ENCODE measurements at places on chromosomes 5 and 9. TPM values are rescaled to one million over a fixed set of nuclear protein-coding genes. Genes with fewer than 3 reads are reported as not detected.

Gene ACOT12
- total RNA-seq = not detected

GRCh38 chr9:14782286-14783051, 59.9 kb upstream of the CER1 start:
- no peak for DNase-seq

Gene PTPRD
- 6.9 TPM for total RNA-seq

Gene MARVELD2
- total RNA-seq = not detected

Gene SPTAN1
- total RNA-seq = 687 TPM

DNA sequence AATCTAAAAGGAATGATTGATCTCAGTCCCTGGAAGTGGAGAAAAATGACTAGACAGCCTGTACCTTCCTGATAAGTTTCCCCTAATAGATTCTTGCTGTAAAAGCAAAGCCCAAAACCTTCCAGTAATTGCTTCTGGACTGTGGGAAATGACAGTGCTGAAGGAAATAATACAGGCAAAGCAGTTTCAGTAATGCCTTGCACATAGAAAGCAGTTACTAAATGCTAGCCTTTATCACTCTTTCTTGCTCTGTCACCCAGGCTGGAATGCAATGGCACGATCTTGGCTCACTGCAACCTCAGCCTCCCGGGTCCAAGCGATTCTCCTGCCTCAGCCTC, 50.3 kb downstream of the MAP1B start:
- no peak for DNase-seq

- no peak for DNase-seq
Measured at GRCh38 chr9:125707472-125707804, 430 bp upstream of the MAPKAP1 start.

DNA sequence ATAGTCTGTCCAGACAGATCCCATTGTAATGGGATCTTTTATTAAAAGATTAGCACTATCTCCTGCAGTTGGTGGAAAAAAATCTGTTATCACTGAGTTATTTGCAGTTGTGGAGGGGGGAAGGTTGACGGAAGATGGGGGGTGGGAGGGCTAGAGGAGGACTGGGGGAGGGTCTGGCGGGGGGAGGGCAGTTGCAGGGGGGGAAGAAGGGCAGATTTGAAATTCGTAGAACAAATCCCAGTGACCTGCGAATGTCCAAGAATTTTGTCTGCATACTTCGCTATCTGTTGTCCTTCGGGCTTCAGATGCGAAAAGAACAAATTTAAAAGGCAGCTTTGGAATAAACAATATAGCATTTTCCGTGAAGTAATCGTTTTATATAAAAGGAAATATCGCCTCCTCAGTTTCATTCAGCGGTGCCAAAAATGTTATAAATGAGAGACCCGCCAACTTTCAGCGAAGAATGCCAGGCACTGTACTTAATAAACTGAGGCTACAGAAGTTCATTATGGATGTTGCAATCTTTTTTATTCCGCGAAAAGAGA, 1.3 kb upstream of the FST start:
- no peak for DNase-seq

GRCh38 chr5:141557681-141558136, 61.1 kb downstream of the DIAPH1 start:
- peak; percentile 92 for DNase-seq

DNA sequence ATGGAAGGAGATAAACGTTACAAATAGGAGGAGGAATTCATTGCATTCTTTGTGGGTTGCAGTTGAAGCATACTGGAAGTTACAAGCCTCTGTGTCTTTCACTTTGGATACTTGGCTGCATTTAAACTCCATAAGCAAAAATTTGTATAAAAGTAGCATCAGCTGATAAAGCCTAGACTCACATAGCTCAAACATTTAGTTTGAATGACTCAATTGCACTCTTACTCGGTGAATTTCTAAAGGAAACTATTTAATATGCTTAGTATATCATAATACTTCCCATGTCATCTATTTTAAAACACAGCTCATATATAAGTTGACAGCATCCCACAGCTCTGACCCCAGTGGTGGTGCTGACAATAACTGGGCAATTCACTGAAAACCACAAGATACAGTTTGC, 596.6 kb upstream of the ZNF608 start:
- no peak for DNase-seq

Gene HMCN2
- 7.5 TPM for total RNA-seq

DNA sequence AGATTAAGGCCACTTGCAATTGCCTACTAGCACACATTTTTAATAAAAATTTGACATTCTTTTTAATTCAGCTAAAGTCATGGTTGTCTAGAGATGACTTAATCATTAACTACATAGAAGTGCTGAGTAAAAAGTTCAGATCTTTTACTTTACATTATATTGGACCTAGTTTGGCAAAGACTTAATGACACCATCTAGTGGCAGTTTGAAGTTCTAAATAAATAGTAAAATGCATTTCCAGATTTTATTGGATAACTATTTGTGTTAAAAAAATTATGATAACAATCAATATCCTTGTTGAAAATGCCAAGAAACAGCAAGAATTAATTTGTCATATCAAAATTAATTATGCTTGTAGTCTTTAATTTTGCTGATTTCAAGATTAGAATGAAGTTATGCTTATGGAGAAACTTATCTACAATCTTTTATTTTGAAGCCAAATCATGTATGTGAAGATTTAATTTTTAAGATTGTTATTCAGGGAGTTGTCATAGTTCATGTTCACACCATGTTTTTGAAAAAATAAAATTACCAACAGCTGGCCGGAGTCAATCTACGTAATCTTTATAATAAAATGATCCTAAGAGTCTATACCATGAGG, 69.6 kb upstream of the PJA2 start:
- no peak for DNase-seq

DNA sequence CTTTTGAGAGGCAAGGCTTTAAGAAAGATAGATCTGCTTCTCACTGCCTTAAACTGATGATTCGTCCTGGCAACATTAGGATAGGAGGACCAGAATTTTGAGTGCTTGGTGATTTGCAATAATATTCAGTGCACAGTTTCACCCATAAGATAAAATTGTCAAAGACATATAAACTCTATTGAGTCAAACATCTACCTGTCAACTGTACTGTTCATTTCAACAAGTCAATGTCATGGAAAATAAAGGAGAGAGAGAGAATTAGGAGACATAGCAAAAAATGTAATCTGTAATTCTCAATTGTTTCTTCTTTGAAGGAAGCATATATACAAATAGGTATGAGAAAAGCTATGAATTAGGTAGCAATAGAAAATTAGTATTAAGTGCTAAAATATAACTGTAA, 237.2 kb downstream of the CDH12 start:
- no peak for DNase-seq

Gene PTGES
- total RNA-seq = 8.9 TPM

GRCh38 chr5:128403333-128403732, 134.7 kb downstream of the FBN2 start:
- no peak for DNase-seq

GRCh38 chr9:95181226-95181818, 136.2 kb downstream of the FANCC start:
- DNase-seq = no peak

DNA sequence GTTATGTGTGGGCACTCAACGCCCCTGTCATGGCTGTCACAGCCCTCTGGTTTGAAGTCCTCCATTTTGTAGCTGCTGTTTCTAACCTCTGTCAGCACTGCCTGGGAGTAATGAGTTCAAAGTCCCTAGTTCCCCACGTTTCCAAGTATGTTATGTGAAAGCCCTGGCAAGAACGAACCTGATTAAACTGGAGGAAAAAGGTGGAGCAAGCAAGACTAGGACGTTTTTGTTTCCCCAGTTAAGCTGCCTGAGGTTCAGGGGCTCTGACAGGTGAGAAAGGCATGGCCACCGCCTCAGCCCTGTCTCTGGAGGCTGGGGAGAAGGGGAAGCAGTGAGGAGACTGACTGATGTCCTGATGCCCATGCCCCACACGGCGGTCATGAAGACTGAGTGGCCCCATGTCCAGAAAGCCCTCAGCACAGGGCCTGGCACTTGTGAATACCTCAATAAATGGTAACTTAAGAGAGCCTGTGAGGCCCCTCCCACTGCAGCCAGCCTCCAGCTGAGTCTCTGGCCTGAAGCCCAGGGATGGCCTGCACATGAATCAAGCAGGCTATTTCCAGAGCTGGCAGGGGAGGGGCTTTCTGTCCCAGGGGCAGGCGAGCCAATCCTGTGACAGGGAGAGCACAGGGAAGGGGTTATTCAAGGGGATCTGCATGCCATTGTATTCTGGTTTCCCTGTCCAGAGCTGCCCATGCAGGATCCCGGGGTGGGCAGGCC, 61.8 kb downstream of the PFDN1 start:
- DNase-seq = peak; percentile 64

- DNase-seq = no peak
Measured at GRCh38 chr5:172716796-172717313, 54.1 kb downstream of the DUSP1 start.

DNA sequence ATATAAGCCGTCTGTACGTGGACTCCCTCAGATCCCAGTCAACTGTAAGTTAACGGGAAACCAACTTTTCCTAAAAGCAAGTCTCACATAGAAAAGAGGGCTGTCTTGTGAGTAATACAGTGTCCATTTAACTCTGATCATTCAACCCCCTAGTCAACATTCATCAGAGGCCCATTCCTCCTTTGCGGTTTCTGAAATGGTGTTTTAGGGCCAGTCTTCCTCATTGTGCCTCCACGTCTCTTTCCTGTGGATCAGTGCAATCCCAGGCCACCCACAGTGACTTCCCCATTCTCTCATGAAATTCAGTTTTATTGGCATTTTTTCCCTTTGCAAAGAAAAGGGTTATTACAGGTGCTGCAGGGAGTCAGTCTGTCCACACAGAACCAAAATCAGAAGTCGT, 261.8 kb downstream of the NR3C1 start:
- DNase-seq = no peak

Gene KCNIP1
- not detected for total RNA-seq

Gene C9orf50
- not detected for total RNA-seq

DNA sequence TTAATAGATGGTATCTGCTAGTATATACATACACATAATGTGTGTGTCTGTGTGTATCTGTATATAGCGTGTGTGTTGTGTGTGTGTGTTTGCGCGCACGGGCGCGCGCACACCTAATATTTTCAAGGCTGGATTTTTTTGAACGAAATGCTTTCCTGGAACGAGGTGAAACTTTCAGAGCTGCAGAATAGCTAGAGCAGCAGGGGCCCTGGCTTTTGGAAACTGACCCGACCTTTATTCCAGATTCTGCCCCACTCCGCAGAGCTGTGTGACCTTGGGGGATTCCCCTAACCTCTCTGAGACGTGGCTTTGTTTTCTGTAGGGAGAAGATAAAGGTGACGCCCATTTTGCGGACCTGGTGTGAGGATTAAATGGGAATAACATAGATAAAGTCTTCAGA, 757 bp downstream of the FXN start:
- no peak for DNase-seq

DNA sequence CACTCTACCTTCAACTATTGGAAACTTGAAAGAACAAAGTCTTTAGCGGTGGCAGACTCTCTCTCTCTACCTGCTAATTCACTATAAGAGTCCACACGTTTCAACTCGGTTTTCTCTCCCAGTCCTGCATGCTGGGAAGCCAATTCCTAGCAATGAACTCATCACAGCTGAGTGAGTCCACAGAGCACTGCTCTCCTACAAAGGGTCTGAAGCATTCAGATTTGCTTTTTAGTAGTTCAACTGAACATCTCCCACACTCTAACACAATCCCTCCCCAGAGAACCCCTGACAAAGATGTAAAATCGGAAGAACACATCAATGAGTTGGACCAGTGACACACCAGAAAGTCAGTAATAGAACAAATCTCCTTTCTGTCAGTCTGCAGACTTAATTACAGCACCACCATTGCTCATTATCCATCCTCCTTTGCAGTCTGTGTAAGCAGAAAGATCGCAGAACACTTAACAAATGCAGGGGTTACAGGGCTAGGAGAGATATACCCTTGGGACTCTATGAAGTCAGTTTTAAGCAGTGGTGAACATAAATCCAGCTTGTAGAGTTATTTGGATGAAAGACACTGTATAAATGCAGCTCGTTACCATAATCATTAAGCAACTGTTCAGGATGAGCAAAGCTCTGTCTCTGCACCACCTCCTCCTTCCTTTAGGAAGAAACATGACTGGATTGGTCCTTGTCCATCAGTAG, 353.4 kb upstream of the GRIA1 start:
- no peak for DNase-seq

- DNase-seq = no peak
Measured at GRCh38 chr9:68933434-68934328, 80.2 kb downstream of the PRKACG start.

- peak; percentile 86 for DNase-seq
Measured at GRCh38 chr9:127898433-127899127, 823 bp downstream of the ST6GALNAC6 start.

GRCh38 chr5:113524927-113525326, 11.4 kb downstream of the YTHDC2 start:
- DNase-seq = no peak

DNA sequence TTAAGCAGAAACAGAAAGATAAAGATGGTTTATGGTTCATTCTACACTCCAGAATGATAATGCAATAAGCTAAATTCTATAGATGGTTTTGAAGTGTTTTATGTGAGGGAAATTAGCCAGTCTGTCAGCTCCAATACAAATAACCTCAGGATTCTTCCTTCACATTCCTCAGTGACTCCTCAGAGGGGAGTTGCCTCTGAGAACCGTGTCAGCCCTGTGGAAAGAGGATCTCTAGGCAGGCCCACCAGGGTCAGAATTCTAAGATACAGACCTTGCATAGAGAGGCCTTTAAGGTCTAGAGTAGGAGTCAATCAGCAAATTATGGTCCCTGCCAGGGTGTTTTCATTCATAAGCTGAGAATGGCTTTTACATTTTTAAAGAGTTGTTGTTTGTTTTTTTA, 26.6 kb downstream of the RUSC2 start:
- no peak for DNase-seq

GRCh38 chr5:17275289-17276158, 58.1 kb downstream of the BASP1 start:
- no peak for DNase-seq

- no peak for DNase-seq
Measured at GRCh38 chr9:112777914-112778313, 27.4 kb downstream of the SNX30 start.

Gene PKN3
- total RNA-seq = 28.8 TPM

GRCh38 chr9:122227575-122227900, 1.2 kb downstream of the LHX6 start:
- DNase-seq = no peak

DNA sequence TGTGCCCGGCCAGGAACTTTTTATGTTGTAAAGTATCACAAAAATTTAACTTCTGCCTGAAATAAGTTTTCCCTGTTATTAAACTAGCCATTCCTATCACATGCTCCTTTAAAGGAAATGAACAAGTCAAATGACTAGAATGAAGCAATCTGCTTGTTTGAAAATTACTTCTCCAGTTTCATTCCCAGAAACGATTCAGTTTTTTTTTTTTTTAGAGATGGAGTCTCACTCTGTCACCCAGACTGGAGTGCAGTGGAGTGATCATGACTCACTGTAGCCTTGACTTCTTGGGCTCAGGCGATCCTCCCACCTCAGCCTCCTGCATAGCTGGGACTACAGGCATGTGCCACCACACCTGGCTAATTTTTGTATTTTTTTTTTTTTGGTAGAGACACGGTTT, 13.3 kb upstream of the GNG10 start:
- DNase-seq = no peak

- no peak for DNase-seq
Measured at GRCh38 chr9:105969636-105970035, 275.3 kb downstream of the TMEM38B start.

GRCh38 chr5:138648841-138649240, 73.6 kb upstream of the HSPA9 start:
- no peak for DNase-seq

GRCh38 chr5:38263983-38264382, 5.6 kb downstream of the EGFLAM start:
- DNase-seq = no peak

GRCh38 chr9:98634685-98635336, 73.9 kb downstream of the GABBR2 start:
- DNase-seq = no peak
